ENCODE measurements at places on chromosomes 11 and 22. TPM values are rescaled to one million over a fixed set of nuclear protein-coding genes. Genes with fewer than 3 reads are reported as not detected.

ACRV1 gene
- not detected for total RNA-seq

CPT1B gene
- 15.3 TPM for total RNA-seq

TRPM5 gene
- total RNA-seq, result not detected

OSM gene
- total RNA-seq, result 6.3 TPM

LMNTD2 gene
- total RNA-seq, result 4.1 TPM

DNA sequence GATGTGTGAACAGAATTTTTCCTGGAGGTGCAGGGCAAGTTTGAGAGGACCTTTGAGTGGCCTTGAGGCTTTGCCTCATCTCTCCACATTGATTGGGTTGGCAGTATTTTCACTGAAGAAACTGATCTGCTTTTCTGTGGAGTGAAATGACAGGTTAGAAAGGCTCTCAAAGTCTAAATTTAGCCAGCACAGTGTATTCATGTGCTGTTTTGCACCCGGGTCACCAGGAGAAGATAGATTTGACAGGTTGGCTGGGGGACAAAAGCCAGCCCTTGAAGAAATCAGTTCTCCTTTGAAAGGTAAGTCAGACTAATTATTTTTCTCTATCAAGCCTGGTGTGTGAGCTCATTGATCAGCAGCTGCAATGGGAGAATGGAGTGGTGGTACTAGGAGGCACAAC, 152.9 kb downstream of the DBX1 start:
- no peak for DNase-seq

DNA sequence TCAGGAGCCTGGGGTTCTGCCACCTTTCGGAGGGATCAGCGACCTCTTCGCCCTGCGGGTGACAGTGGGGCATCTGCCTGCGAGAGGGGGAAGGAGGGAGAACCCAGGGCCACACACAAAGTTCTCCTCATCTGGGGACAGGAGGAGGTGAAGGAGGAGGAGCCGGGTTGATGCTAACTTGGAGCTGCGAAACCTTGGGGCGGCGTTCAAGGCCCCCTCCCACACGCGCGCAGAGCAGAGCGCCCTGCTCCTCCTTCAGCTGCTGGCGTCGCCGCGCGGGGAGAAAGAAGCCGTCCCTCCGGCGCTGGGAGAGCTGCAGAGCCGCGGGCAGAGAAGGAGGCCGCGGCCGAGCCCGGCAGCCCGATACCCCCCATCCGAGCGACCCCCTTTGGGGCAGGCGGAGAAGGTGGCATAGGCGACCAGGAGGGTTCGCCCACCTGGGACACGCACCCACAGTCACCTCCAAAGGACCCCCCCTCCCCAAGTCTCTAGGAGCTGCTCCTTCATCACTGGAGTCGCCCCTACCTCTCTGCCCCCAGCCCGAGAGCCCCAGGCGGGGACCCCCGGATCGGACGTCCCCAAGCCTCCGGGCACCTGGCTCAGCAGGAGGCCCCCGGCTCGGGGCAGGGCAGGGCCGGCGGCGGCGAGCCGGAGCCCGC, at the start of gene RASD2:
Gene RASD2 (plus strand): TSS at position 237 of the 659 bp plus-strand sequence. CDS start 5,979 bp downstream, outside the sequence.
- no peak for DNase-seq

GRCh38 chr11:85809863-85810262, 1.1 kb downstream of the SYTL2 start:
- DNase-seq, result no peak

DNA sequence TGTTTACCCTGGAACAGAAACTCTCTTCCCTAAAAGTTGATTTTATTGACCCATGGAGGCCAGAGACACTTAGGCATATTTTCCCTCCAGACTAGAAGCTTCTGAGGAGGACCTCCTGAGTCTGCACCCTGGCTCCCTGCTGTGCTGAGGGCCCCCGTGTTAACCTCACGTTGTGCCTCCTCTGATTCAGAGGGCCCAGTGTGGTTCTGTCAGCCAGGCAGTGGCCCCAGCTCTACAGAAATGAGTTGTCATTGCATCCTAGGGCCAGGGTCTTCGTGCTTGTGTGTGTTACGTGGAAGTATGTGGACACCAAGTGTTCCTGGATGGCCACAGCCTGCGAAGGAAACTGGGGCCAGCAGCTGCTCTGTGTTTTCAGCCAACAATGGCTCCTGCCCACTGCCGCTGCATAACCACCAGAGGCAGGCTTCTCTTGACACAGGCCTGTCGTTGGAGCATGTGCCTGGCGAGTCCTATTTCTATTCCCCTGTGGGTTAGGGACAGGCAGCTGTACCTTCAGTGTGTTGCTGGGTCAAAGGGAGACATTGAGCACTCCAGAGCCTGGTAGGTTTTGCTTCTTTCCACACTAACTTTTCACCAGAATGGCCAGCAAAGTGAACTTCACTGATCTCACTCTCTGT, 44.5 kb downstream of the MED15 start:
- DNase-seq, result no peak

DNA sequence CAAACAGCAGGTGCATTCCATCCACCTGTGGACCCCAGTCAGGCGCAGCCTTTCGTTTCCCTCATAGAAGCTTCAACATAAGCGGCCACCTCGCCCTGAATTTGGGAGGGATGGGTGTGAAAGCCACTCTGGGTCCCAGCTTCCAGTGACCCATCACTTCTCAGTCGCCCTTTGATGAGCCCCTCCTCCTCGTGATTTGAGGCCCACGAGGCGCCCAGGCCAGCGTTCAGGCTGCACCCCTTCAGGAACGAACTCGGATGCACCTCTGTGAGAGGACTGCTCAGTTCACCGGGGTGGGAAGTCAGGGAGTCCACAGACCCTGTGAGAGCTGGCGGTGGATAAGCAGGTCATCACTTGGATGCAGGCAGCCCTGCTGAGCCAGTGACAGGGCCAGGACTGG, 1118.2 kb downstream of the BRD1 start:
- DNase-seq, result no peak

GRCh38 chr11:76798671-76799065, 15.5 kb downstream of the TSKU start:
- no peak for DNase-seq

- no peak for DNase-seq
These were observed 51.0 kb downstream of the MTNR1B start for GRCh38 chr11:93020248-93021046.
